ENCODE measurements at places on chromosomes 1 and 21.
A peak's percentile ranks its signal among the peaks of the same experiment; 100 is the strongest.

GRCh38 chr1:73755649-73756048 lies 442.3 kb downstream of the LRRIQ3 start:
- DNase-seq, result no peak

DNA sequence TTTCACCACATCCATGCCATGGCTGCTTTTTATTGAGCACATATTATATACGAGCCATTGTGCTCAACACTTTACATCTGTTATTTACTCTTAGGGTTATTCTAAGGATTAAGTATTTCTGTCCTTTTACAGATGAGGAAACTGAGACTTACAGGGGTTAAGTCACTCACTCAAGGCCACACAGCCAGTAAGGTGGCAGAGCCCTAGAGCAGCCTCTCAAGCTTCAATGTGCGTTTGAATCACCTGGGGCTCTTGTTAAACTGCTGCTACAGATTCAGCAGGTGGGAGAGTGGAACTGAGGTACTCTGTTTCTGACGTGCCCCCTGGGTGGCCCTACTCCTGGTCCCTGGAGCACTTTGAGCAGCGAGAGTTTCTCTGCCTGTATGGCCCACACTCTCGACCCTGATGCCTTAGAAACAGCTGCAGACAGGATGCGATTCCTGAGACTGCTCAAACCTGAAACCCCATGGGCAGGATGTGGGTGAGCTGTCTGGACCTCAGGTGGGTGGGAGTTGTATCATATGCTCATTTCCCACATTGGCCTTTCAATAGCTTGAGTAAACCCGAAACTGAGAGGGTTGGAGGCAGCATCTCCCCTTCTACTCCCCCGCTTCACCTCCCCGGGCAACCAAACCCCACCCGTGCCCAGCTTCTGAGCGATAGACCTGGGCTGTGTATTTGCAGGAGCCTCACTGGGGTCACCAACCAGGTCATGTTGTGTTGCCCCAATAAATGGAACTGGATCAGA lies 59.3 kb downstream of the MAN1C1 start:
- peak; percentile 51 for DNase-seq

GRCh38 chr21:27536319-27536718 lies 569.4 kb upstream of the ADAMTS5 start:
- DNase-seq, result no peak

DNA sequence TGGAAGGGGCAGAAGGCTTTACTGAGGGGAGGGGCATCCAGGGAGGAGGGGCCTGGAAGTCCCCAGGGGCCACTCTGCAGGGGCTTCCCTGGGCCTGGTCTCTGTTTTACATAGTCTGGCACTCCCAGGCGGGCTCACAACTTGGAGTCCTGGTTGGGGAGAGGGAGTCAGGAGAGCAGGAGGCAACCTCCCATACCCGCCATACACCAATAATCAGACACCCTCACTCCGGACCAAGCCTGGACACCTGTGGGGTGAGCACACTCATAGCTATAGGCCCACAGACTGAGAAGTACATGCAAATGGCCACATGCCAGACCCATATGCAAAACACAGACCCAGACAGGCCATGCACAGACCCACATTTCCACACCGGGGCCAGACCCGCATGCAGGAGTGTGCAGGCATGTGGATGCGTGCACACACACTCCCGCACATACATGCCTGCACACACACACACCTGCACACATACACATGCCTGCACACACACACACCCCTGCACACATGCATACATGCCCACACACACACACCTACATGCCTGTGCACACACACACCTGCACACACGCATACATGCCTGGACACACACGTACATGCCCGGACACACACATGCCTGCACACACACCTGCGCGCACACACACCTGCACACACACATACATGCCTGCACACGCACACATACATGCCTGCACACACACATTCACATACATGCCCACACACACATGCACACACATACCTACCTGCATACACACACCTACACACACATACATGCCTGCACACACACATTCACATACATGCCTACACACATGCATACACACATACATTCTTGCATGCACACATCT lies 89.5 kb upstream of the RUNX3 start:
- no peak for DNase-seq

GRCh38 chr1:177914603-177915002 lies 55.3 kb downstream of the SEC16B start:
- no peak for DNase-seq

DNA sequence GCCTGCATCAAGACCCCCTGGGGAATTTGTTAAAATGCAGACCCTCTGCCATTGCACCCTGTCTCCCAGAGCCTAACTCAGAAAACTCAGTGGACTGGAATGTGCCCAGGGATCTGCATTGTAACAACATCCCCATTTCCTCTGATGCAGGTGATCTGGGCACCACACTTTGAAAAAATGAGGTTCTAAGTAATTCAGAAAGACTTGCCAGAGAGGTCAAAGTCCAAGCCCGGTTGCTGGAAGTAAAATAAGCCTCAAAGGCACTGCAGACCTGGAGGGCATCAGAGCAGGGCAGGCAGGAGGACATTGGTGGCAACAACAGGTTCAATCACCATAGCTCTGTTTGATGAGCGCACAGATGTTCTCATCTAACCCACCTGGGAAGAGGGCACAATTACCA lies 90.7 kb downstream of the SYT2 start:
- DNase-seq, result no peak

DNA sequence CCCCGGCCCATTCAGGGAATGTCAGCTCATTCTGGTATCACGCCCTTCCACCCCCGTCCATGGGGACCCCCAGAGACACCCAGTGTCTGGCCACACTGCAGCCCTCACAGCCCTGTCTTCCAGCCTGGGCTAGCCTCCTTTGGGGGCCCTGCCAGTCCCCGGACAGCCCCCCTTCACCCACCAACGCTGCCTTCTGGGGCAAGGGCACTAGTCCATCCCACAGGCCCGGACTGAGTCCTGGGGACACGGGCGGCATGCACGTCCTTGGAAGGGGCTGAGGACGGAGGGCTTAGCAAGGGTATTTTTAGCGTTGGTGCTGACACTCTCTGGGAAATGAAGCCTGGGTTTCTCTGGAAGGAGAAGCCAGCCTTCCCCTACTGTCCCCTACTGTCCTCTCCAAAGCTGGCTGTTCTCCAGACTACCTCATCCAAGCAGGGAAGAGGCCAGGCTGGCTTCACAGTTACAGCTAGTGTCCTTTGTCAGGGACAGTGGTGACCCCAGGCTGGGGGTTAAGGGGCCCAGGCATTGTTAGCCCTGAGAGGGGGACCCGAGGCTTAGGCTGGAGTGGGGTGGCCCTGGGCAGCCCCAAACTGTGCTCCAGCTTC lies 39.5 kb downstream of the COQ8A start:
- DNase-seq, result no peak

GRCh38 chr1:197390856-197391255 lies 122.8 kb downstream of the CRB1 start:
- no peak for DNase-seq

DNA sequence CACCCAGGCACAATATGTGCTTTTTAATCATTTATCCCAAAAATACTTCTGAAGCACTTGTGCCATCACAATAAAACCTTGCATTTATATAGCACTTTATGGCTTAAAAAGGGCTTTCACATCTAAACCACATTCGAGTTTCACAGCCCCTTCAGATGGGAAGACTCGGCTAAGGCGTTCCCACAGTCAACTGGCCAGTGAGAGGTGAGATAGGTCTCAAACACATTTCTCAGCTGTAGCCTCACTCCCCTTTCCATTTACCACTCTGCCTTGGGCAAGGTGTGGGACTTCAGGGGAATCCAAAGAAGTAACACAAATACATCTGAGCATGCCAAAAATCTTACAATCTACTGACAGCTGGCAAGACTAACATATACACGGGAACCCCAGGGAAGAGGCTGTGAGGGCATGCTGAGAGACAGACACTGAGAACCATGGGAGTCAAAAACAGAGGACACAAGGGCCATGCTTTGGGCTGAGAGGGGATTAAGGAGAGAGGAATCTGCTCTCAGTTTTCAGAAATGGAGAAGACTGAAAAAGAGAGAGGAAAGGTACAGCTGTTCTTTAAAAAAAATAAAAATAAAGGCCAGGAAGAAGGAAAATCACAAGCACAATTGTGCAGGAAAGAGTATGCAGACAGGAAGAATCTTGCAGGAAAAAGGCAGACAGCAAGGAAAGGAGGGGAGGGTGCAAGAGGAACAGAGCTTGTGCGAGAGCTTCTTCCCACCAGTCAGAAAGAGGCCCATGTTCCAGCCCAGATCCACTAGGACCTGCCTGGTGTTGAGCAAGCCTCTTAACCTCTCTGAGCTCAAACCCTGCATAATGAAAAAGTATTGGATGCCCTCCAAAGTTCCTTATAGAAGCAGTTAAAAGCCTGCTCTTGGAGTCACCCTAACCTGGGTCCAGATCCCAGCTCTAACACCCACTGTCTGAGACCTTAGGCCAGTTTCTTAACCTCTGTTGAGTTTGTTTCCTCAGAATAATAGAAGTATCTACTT lies 73.5 kb downstream of the JAK1 start:
- no peak for DNase-seq

DNA sequence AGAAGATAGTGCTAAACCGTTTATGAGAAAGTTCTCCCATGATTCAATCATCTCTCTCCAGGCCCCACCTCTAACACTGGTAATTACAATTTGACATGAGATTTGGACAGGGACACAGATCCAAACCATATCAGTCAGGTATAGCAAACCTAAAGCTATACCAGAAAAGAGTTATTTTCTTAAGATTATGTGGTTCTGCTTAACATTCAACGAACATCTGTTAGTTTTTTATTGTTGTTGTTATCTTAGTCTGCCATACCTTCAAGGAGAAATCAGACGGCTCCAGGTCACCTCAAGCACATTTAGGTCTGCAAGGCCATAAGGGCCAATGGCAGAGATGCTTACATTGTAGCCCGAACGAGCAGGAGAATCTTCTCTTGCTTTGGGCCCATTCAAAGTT lies 89.5 kb upstream of the ETV3 start:
- no peak for DNase-seq

DNA sequence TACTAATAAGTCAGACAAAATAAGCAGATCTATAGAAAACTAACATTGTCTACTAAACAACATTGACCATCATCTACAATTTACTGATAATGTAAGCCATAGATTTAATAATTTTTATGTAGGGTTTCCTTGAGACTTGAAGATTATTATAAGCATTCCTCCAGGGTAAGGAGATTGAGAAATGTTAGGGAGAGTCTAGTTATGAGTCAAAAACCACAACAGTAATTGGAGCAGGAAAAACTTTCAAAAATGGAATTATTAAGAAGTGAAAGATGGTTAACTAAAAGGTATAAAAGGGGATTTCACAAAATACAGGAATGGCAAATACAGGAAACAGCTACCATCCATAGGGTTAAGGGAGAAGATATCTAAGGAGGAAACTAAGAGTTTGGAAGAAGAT lies 12.4 kb upstream of the UHMK1 start:
- no peak for DNase-seq

- no peak for DNase-seq
These were observed 31.3 kb downstream of the XKR8 start for GRCh38 chr1:27990920-27991537.

- DNase-seq, result peak; percentile 59
These were observed at the start of gene ZNF362 for GRCh38 chr1:33256471-33257206. ZNF362 (plus strand) TSS chr1:33256492; CDS start chr1:33270575, 14,083 bp downstream.

DNA sequence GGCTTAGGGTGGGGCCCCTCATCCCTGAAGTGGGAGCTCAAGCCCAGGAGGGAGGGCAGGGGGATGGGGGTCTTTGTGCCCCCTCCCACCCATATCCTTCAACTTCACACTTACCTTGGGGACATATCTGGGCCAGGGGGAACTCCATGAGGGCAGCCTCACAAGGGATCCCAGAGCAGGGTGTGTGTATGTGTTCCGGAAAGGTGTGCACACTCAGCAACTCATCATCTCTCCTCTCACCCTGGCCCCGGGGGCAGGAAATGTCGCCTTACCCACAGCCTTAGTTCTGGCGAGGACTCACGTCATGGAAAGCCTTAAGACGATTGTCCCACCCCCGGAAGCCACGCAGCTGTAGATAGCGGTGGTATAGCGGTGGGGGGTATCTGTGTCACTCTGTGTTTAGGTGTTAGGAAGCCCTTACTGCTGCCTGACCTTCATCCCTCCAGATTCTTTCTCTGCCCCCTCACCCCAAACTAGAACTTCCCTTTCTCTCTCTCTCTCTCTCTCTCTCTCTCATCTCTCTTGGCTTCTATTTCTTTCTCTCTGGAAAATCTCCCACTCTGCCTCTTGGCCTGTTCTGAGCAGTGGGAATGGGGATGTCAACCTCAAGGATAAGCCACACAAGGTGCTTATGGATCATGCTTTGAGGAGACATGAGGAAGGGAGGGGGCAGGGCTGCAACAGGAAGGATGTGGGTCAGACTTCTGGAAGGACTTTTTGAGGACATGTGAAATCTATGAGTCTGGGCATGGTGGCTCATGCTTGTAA lies at the start of gene SH2D2A:
Gene SH2D2A (minus strand): TSS at position 288 of the 768 bp plus-strand sequence. CDS start 140 bp downstream, at position 148.
- peak; percentile 92 for DNase-seq

- DNase-seq, result no peak
These were observed 13.5 kb downstream of the TMEM201 start for GRCh38 chr1:9601942-9602793.

GRCh38 chr1:108747898-108748297 lies 1.4 kb downstream of the STXBP3 start:
- DNase-seq, result no peak

- no peak for DNase-seq
These were observed 9.7 kb downstream of the ITGB2 start for GRCh38 chr21:44911068-44911383.

Data from activated CD4-positive, alpha-beta T cell treated with anti-CD3 and anti-CD28 coated beads for 1 hour (primary cell).